ENCODE measurements at places on chromosomes 3 and 15.
A peak's percentile ranks its signal among the peaks of the same experiment; 100 is the strongest.

GRCh38 chr3:66598168-66598567 is 97.3 kb upstream of the LRIG1 start:
- DNase-seq = no peak

DNA sequence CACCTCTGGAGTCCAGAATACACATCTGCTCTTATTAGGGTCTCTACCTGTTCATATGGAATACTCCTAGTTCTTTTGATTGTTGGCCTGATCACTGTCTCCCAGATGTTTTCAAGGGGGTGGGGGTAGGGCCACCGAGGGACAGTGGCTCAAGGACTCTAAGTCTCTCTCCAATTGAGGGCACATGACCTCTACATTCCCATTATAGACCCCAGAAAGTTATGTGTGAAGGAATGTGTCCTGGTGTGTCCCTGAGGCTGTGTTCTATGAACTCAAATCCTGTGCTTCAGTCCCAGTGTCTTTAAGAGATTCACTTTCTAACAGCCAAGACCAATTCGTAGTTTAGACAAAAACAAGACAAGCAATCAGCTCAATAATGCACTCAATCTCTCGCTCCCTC is 357.4 kb downstream of the ERC2 start:
- no peak for DNase-seq

DNA sequence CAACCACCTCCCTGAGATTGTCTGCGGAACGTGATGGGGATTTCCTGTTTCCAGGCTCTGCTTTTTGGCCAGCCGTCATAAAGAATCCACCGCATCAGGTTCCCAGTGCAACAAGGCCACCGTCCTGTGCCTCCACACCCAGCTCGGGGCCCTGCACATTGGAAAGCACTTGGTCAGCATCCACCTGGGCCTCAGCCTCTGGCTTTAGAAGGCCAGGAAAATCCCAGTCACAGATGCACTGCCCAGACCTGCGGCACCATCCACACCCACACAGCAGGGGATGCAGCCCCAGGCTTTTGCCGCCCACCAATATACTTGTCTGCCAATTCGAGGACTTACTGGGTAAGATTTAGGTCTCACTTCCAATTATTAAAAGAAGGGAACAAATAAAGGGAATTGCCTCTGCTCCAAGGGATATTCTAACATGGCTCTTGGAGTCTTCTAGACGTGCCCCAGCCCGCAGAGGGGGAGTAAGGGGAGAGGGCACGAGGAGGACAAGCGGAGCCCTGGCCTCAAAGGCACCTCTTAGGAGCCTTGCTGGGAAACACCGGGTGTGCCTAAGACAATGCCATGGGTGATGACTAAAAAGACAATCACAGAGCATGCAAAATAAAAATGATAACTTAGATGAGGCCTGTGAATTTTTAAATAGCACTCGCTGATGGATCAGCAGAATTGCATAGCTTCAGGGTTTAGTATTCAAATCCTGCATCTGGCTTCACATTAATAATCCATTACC is 169.2 kb downstream of the FOXP1 start:
- no peak for DNase-seq

- DNase-seq = no peak
Observed at GRCh38 chr3:161028555-161029153, 76.5 kb downstream of the B3GALNT1 start.

DNA sequence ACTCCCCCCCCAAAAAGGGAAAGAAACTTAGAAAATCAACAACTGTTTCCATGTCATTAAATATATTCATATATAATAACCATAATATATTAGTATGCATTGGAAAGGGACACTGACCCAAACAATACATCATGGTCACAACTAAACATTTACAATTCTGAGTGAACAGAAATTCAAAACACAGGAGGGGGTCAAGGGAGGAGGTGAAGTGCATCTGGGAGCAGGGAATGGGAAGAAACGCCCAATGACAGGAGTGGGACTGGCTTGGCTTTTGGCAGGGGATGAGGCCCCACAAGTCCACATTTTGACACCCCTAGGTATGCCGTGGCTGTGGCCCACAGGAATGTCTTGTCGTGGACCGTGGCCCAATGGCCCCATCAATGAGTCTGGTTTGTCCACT is 41.1 kb downstream of the FGD5 start:
- no peak for DNase-seq

DNA sequence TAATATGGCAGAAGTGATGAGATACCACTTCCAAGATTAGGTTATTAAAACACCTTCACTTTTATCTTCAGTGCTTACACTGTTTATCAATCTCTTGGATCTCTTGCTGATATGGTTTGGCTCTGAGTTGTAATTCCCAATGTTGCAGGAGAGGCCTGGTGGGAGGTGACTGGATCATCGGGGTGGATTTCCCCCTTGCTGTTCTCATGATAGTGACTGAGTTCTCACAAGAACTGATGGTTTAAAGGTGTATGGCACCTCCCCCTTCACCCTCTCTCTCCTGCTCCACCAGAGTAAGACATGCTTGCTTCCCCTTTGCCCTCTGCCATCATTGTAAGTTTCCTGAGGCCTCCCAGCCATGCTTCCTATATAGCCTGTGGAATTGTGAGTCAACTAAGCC is 11.8 kb downstream of the GOLIM4 start:
- DNase-seq = no peak

DNA sequence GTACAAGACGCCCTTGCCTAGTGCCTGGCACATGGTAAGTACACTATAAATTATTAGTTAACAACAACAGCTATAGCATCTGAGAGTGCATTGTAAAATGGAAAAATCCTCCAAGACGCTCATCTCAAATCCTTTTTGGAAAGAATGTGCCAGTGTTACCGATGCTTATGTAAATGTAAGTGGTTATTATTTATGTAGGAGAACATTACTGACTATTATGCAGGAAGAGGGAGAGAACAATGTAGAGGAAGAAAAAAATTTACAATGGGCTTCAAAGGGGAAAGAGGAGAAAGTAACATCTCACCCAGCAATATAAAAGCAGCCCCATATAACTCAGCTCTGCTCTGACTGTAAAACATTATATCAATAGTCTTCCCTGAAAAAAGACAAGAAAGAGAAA is 155.3 kb upstream of the LPP start:
- no peak for DNase-seq

DNA sequence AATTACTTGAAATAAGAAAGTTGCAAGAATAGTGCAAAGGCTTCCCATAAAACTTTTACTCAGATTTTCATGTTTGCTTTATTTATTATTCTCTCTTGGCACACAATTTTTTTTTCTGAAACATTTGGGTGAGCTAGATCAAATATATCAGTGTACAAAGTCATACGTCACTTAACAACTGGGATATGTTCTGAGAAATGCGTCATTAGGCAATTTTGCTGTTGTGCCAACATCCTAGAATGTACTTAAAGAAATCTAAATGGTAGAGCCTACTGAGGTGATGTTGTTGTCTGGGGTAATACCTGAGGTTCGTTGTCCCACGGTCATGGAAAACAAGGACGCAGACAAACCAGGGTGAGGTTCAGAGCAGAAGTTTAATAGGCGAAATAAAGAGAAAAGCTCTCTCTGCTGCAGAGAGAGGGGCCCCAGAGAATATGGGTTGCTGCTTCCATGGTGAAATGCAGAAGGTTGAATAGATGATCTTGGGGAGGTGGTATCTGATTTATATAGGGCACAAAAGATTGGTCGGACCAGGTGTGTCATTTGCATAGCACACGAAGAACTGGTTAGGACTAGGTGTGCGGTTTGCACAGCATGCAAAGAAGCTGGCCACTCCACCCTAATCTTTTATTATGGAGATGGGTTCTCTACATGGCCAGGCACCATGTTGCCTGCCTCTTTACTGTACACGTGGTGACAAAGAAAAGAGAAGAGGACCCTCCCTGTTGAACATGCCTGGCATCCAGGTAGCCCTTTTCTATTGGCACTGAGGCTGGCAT is 8.8 kb upstream of the GRAMD1C start:
- DNase-seq = no peak

GRCh38 chr15:42332331-42332730 is 27.0 kb upstream of the CAPN3 start:
- no peak for DNase-seq

DNA sequence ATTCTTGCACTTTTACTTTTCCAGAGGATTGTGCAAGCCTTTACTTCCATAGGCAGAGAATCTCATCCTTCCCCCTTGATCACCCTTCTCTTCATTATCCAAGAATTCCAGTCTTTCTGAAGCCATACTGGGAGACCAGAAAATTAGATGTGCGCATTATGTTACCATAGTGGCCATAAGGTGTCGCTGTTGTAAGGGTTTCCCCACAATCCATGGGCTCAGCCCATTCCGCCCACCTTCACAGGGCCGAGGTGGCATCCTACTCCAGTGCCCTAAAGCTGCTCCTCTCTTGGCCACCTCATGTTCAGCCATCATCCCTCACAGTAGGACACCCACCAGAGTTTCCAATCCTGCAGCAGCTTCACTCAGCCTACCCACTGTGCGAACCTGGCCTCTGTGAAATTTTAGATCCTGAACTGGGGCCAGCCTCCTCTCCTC is 35.0 kb downstream of the CTSH start:
- DNase-seq = peak; percentile 63

GRCh38 chr3:120554812-120555606 is 41.1 kb upstream of the NDUFB4 start:
- no peak for DNase-seq

DNA sequence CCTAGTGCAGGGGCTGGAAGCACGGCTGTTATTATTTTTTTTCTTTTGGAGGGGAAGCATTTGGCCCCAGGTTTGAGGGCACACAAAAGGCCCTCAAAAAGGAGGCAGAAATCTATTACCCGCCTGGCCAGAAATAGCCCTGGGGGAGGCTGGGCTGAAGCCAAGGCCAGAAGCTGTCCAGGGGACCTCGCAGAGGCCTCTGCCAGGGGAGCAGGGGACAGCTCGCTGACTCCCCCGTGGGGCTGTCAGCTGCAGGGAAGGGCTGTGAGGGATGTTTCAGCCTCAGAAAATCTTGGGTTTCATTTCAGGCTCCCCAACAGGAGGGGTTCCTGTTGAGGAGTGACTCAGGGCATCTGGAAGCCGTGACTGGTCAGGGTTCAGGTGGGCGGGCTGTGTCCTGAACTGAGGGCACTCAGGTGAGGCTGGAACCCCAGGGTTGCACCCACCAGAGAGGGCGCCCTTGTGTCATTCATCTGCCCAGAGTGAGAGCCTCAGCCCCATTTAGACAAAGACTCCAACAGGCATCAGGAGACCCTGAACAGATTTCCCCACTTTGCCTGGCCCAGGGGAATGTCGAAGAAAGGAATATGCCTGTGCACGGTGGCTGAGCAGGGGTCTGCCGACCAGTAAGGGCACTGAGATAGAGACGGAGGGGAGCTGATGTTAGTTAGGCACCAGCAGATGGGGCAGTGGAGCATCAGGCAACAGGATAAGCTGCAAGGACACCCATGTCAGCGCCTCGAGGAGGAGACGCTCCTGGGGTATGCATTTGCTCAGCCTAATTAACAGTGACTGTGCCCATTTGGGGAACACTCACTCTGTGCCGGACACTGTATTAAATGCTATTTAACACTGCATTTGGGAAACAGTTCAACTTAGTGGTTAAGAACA is 43.5 kb upstream of the SLC6A11 start:
- no peak for DNase-seq

GRCh38 chr3:107822308-107822707 is 268.5 kb downstream of the CD47 start:
- no peak for DNase-seq

GRCh38 chr3:52779011-52779836 is 1.8 kb downstream of the ITIH1 start:
- DNase-seq = no peak

- no peak for DNase-seq
Observed at GRCh38 chr15:35851491-35851890, 305.5 kb upstream of the DPH6 start.

DNA sequence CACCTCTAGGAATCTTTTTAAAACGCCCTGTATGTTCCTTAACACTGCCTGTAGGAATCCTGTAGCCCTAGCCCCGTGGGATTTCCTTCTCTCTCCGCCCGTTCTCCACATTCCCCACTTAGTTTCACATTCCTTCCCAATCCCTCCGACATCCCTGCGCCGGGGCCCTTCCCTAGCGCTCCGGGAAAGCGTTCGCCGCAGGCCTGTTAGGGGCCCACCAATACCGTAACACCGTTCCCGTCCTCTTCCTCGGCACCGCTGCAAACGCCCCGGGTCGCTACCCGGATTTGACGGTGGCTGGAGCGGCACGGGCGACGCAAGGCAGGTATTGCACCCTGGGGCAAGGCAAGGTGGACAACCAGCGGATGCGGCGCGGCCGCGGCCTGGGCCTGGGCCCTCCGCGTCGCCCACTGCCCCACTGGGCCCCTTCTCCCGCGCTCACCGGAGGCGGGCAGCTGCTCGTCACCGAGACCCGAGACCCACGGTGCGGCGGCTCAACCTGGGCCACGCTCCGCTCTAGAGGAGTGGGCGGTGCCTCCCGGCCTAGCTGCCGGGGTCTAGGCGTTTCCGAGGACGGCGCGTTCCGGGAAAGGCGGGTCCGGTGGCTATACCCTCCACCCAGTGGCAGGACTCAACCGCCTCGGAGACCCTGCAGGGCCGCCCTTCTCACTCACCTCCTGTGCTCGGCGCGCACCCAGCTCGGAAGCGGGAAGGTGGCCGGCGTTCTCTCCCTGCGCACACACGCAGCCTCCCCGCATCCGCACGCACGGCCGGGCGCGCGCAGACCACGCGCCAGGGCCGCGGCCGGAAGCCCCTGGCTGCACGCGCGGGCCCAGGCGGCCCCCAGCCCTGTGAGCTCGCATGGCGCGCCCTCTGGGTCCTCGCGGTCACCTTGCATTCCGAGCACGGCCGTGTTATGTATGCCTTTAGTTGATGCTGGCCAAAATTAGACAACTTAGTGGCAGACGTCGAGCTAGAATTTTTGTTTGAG is at the start of gene B3GALNT1:
TSS of gene B3GALNT1 (minus strand) at position 789 of the 991 bp plus-strand sequence. CDS start 18,595 bp downstream, outside the sequence.
- DNase-seq = peak; percentile 56

DNA sequence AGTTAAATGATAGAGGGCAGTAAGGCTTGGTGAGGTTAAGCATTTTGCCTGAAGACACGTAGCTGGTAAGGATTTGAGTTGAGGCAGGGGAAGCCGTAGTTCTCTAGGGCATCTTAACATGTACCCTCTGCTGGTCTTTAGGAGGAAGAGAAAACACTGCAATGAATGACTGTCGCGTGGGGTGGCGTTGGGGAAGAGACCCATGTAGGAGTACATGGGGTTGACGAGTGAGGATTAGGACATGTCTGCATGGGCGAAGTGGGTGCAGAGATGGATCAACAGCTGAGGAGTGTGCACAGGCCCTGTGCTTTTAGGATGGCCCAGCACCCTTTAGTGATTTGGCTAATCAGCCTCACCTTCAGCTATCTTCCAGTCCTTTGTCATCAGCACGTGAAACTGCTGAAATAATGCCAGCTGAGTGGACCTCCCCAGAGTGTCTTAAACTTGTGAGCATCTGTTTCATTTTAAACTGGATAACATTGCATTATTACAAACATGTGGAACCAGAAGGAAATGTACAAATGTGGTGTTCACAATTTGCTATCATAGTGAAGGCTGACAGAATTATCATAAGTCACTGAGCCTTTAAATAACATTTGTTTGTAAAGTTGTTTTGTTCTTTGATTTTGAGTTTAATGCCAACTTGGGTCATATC is 15.3 kb downstream of the P2RY14 start:
- DNase-seq = no peak

GRCh38 chr15:46080016-46080415 is 445.2 kb downstream of the SQOR start:
- no peak for DNase-seq

- no peak for DNase-seq
Observed at GRCh38 chr15:57915827-57916531, 149.5 kb downstream of the ALDH1A2 start.

Measured in Caco-2 (cell line).